ENCODE measurements at places on chromosomes 2 and 18.

DNA sequence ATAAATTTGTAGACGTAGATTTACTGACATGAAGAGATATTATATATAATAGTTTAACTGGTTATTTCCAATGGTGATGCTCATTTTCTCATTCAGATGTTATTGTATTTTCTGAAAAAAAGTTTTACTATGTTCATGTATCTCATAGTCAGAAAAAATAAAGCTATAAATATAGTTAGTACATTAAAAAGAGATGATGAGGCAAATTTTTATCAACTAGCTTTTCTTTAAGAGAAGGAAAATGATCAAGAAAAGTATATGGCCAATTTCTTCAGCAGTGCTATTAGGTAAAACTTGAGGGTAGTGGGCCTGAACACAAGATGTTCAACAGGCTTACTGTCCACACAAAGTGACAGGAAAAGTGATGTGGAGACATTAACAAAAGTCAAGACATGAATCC, 11.7 kb downstream of the TTC21B start:
- DNase-seq, result no peak

DNA sequence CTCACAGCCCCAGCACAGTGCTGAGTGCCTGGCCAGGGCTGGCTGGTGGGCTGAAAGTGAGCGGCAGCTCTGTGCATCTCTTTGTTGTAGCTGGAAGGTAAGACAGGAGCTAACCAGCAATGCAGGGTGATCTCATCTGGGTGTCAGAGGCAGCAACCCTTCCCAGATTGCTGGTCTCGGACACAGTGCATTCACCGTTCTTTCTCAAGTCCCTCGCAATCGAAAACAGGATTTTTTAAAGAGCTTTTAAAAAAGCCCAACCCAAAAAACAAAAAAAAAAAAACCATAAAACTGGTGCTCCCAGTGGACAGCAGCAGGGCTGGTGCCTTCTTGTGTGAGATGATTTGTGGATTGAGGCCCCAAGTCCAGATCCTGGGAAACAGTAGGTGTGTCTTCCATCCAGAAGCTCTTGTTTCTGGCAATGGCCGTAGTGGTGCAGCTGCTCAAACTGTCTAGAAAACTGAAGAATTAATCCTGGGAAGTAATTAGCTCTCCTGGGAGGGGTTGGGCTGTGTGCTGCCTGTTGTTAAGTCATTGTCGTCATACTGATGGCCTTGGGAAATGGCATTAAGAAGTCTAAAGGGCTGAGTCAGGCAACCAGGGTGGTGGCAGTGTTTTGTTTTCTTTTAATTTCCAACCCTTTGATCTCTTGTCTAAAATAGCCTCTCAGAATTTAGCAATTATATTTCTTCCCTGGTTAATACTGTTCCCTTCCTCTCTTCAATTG, 156.7 kb downstream of the KLHL29 start:
- peak; percentile 88 for DNase-seq

DNA sequence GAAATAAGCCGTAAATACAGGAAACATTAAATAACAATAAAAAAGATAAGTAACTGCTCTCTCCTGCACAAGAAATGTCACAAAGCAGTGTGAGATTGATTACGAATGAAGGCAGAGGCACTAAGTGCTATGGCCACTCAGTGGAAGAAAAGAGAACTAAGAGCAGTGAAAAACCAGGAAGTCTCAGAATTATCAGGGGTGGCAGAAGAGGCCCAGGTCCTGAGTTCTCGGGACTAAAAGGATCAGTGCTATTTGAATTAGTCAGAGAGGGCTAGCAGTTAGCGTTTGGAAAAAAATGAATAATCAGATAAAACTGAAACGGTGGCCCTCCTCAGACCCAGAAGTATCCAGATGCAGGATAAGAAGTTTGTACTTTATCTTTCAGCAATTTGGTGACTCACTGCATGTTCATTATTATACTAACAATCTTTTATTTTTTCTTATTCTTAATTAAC, 367.1 kb downstream of the ZEB2 start:
- DNase-seq, result no peak

- no peak for DNase-seq
Observed at GRCh38 chr2:230327418-230328154, 593 bp downstream of the SP140L start.

- no peak for DNase-seq
Observed at GRCh38 chr2:199744724-199745123, 106.3 kb downstream of the FTCDNL1 start.

GRCh38 chr2:45300026-45300750, 290.9 kb upstream of the SIX2 start:
- DNase-seq, result no peak

GRCh38 chr2:176997792-176998169, 214.8 kb upstream of the HNRNPA3 start:
- DNase-seq, result no peak

GRCh38 chr2:183383854-183384253, 259.6 kb downstream of the NUP35 start:
- no peak for DNase-seq

GRCh38 chr2:157786663-157787363, 89.3 kb downstream of the ACVR1 start:
- DNase-seq, result no peak

GRCh38 chr2:34892766-34893165, 1293.7 kb upstream of the FAM98A start:
- no peak for DNase-seq

DNA sequence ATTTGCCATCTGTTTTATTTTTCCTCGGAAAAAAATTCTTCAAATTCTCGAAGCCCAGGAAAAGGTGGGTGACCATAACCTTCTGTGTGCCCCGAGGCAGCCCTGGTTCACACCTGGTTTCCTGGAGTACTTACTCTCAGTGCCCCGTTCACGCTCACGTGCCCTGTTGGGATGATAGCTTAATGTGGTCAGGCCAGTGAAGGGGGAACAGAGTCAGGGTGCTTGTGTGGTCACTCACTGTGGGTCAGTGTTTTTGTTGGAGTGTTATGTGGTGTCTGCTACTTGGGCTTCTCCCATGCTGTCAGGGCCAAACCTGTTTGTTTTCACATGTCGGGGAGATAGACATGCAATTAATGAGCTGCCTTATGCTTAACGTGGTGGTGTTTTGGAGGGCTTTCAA, 78.1 kb downstream of the MAP4K4 start:
- DNase-seq, result no peak

DNA sequence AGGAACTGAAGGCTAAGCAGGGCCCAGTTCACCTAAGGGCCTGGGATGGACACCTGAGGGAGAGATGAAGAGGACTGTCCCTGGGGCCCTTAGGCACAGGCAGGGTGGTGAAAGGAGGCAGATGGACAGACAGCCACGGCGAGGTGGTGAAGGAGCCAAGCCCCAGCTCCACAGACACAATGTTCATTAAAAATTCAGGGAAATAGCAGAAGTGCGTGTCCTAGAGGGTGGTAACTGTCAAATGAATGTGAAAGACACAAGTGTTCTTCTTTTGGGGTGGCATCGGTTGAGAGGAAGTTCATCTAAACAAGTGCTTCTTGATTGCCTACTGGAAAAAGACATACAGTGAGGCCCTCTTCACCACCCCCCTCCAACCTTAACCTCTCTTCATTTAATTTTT, 76.2 kb upstream of the SIX2 start:
- DNase-seq, result no peak

DNA sequence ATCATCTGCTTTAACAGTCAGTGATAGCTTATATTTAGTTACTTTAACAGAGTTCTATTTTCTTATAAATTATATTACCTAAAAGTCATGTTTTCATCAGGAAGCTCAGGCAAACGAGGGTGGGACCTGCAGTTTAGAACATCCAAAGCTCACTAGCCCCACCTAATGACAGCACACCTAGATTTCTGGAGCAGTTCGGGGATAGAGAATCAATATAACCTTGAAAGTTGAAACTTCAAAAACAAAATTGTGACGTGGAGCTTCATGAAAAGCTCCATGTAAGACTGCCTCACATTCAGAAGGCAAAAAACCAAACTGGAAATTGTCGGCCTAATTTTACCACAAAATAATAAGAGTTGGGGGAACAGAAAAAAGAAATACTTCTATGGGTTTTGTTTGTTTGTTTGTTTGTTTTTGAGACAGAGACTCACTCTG, 185.9 kb upstream of the CCDC150 start:
- peak; percentile 50 for DNase-seq

GRCh38 chr18:23049698-23050373, 85.4 kb upstream of the CABLES1 start:
- no peak for DNase-seq

GRCh38 chr18:75041586-75041985, 167.4 kb downstream of the PTGR3 start:
- DNase-seq, result no peak

- DNase-seq, result no peak
Observed at GRCh38 chr2:144826105-144826504, 306.2 kb upstream of the ZEB2 start.

DNA sequence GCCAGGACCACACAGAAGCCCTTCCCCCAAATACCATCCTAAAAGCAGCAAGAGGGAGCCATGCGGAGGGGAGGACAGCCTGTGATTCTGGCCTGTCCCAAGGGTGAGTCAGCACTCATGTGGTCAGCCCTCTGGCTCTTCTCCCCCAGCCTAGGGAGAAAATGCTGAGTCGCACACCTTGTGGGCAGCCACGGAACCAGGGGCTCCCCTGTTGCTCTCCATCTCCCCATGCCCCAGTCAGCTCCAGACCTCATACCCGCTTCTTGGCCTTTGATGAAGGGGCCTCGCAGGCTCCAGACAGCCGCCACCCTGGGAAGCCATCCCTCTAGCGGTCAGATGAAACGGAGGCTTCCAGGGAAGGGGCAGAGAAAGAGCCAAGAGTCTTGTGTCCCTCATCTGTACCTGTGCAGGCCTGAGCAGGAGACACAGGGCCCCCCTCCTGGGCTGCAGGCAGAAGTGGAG, 181.3 kb upstream of the SIX2 start:
- DNase-seq, result no peak

- no peak for DNase-seq
Observed at GRCh38 chr18:67239826-67240225, 276.7 kb downstream of the DSEL start.

DNA sequence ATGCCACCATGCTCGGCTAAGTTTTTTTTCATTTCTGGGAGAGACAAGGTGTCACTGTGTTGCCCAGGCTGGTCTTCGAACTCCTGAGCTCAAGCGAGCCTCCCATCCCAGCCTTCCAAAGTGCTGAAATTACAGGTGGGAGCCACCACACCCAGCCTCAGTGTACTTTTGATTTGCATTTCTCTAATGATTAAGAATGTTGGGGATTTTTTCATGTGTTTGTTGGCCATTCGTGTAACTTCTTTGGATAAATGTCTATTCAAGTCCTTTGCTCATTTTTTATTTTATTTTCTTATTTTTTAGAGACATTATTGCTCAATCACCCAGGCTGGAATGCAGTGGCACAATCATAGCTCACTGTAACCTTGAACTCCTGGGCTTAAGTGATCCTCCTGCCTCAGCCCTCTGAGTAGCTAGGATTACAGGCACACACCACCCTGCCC, 73.1 kb downstream of the TMEM185B start:
- no peak for DNase-seq

- DNase-seq, result no peak
Observed at GRCh38 chr2:232476791-232477190, 10.8 kb downstream of the ECEL1 start.

DNA sequence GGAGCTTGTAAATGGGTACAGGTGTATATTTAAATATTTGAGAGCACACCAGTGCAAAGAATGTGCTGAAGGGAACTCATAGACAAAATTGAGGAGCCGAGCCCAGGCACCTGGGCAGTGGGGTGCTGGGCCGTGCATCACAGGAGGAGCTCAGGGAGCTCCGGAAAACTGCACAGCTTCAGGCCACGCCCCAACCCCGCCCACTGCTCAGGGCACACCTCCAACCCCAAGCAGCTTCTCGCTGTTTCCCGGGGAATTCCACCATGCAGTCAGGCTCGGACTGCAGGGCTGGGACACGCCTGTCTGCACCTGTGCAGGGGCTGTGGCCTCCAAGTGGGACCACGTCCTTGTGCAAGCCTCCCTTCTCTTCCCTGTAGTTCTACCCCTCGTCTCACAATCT, 243.0 kb downstream of the HDAC4 start:
- peak; percentile 19 for DNase-seq

GRCh38 chr2:207528980-207529329, 807 bp upstream of the CREB1 start:
- no peak for DNase-seq

DNA sequence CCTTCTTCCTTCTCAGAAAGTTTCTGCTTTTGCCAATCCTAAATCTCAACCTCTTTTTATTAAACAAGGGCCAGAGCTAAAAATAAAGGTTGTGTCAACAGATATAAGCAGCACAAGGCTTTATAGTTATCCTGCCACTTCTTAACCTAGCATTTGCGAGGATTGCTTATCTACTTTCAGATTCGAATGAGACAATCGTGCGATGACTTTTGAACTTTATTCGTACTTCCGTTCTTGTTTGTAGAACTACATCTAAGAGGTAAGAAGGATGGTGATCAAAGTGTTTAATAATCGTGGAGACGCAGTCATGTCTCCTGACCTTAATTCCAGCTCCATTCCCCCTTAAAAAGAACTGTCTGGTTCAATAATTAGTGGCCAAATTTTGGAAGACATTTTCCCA, 578.6 kb downstream of the PIK3C3 start:
- no peak for DNase-seq

GRCh38 chr2:109162999-109163398, 34.0 kb downstream of the SH3RF3 start:
- DNase-seq, result no peak

GRCh38 chr2:219526320-219527075, 12.2 kb downstream of the ASIC4 start:
- DNase-seq, result peak; percentile 94

DNA sequence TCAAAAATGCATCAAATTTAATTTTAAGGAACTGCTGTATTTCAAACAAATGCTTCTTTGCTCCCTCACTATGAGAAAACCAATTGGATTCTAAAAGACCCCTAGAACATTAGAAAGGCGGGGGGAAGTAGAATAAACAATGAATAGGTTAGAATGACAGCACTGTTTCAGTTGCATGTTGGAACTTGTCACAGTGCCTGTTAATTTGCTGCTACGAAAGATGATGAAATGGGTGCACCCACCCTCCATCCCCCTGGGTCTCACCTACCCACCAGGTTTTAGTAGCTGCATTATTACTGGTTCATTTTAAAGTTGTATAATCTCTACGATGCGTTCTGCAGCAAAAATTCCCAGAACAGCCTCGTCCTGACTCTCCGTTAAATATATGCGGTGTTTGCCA, 193.0 kb upstream of the COPS8 start:
- DNase-seq, result no peak

DNA sequence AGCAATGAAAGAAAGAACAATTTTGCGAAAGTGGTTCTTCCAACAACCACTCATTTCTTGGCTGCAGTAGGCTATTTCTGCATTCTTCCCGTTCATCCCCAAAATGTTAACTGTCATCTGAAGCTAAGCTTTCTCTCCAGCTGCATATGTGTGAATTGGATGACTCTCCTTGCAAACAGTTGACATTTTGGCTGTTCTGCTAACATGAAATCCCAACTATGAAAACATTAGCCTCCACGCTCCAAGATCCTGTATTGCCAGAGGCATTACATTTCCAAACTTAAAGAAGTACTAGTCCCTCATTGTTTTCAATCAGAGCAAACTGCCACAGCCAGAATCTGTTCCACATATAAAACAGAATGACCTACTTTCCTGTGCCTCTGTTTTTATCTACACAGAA, 88.5 kb downstream of the TGIF1 start:
- DNase-seq, result no peak

Data from WERI-Rb-1 (cell line).